Occipital lobe (tissue), 3 donors: ENCODE measurements at places on chromosomes 3 and 15. TPM values are rescaled to one million over a fixed set of nuclear protein-coding genes. Genes with fewer than 3 reads are reported as not detected.

Gene KY
- 0.62 TPM for total RNA-seq

DNA sequence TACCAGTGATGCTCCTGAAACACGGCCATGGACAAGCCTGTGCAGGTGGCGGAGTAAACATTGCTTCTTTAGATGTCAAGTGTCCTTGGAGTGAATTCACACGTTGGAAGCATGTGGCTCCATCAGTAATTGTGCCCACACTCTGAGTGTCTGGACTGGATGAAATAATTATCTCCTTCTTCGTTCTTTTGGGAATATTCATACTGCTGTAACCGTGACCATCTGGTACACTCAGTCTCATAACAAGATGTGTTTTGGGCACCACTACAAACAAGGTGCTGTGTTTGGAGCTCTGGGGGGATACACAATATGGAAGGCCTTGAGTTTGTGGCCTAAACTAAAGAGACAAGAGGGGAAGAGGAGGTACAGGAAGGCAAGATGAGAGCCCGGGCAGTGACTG lies 165.6 kb downstream of the APBA2 start:
- DNase-seq, result no peak

GRCh38 chr15:38054488-38054887 lies 120.0 kb downstream of the TMCO5A start:
- DNase-seq, result no peak

- DNase-seq, result no peak
These were observed 122.7 kb downstream of the CHCHD6 start for GRCh38 chr3:126826693-126827092.

- DNase-seq, result no peak
These were observed 90.3 kb downstream of the ASB7 start for GRCh38 chr15:100692671-100693070.
